NK-92 treated with Interleukin-12 subunit alpha and Interleukin-12 subunit beta, amount 100 ng/mL, for 24 hours (cell line): ENCODE measurements at places on chromosomes 12 and 14.

GRCh38 chr12:2540535-2540941 is 254.2 kb upstream of the FKBP4 start:
- no peak for DNase-seq

DNA sequence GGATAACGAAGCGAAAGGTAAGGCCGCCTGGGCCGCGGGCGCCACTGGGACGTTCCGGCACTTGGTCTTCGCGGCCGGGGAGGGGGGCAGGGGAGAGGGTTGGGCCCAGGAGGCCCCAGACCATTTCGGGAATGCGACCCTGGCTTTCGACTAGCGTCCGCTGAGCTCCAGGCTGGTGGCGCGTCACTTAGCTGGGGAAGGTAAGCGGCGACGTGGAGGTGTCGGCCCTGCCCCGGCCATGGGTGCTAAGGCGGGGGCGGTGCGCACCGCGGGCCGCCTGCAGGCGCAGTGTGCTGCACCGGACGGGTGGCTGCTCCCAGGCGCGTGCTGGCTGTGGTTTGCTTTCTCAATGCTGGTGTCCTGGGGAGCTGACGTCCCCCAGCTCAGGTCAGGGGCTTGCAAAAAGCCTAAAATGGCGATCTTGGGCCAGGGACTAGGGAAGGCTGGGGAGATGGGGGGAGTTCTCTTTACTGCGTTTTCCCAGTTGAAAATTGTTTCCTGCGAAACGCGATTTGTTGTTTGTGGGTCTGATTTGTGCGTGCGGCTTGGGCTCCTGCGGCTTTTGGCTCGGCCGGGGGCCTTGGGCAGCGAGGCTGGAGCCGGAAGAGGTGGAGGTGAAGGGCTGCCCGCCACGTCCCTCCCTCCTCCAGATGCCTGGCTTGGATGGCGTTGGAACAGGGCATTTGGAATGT is 1.2 kb downstream of the HOXC10 start:
- no peak for DNase-seq

- DNase-seq: no peak
Observed at GRCh38 chr14:103928011-103928890, at the start of gene TDRD9. Gene TDRD9, plus strand, starts transcription at chr14:103928456. Its CDS starts 54 bp downstream, at chr14:103928510.

DNA sequence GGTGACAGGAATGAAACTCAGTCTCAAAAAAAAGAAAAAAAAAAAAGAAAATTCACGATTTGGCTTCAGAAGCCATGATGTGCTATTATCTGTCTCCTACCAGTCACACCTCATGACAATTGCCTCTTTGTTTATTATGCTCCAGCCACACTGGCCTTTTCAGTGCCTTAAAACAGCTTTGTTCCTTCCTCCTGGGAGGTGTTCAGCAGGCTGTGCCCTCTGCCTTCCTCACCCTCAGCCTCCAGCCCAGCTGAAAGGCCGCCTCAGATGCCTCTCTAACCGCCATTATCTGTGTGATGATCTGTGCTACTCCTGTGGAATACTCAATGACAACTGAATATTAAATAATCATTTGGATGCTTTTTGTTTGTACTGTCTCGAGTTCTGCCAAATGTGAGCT is 8.6 kb upstream of the ARPC3 start:
- no peak for DNase-seq

GRCh38 chr12:110333201-110333600 is 52.2 kb downstream of the ATP2A2 start:
- no peak for DNase-seq

DNA sequence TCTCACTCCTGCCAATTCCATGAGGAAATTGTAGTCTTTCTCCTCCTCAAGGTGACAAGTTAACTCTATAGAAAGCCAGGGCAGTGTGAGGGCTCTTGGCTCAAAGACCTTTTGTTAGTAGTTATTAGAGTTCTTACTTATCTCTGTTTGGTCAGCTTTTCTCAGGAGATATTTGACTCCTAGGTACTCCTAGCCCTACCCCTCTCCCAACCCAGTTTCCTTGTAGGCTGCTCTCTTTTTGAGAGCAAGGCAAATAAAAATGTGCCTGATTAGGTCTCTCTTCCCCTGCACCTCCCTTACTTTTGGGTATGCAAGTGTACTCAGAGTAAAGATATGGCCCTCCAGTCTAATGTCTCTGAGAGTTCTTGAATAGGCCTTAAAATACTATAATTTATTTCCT is 23.8 kb downstream of the BTG1 start:
- DNase-seq: no peak

GRCh38 chr12:3352230-3352629 is 138.8 kb upstream of the PRMT8 start:
- DNase-seq: no peak

GRCh38 chr12:44246482-44247105 is 410.7 kb downstream of the TMEM117 start:
- no peak for DNase-seq

DNA sequence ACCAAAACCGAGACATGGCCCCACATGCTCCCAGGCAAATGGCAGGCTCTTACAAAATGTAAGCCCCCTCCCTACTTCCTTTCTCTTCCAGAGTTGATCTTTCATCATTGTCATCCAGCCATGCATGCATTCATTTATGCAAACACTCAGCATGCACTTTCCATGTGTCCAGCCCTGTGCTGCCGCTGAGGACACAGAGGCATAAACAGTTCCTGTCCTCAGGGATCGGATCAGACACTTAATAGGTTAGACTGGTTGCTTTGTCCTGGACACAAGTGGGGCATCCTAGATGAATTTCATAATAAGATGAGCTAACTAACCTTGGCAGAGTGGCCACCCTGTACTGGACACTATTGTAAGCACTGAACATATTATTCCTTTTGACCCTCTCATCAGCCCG is 23.1 kb downstream of the PRIMA1 start:
- DNase-seq: no peak

DNA sequence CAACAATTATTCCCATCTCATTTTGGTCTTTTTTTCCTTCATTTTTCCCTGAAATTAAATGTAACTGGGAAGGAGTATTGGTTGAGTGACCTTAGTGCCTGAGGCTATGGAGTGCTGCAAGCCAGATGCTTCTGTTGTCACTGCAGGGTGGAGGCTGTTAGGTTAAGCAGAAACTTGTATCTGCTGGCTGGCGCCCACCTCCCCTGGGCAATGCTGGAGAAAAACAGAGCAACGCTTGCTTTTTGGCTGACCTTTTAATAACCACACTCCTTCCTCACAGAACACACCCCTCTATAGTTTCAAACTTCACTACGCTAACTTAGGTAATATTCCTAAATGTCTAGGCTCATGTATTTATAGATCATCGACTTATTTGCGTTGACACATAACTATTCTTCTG is 583.5 kb upstream of the NOVA1 start:
- DNase-seq: no peak

DNA sequence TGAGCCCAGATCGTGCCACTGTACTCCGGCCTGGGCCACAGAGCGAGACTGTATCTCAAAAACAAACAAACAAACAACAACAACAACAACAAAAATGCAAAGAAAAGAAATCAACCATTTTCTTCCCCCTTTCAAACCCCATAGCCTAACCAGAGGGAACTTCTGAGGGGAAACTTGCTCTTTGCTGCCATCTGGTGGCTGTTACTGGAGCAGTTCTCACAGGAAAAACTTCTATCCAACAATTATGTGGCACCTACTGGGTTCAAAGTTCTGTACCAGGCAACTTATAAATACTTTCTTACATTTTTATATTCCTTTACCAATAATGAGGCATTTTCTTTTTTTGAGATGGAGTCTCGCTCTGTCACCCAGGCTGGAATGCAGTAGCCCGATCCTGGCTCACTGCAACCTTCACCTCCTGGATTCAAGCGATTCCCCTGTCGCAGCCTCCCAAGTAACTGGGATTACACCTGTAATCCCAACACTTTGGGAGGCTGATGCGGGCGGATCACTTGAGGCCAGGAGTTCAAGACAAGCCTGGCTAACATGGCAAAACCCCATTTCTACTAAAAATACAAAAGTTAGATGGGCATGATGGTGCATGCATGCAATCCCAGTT is 50.9 kb upstream of the BICDL1 start:
- peak; percentile 2 for DNase-seq

GRCh38 chr12:71558445-71558844 is 105.2 kb downstream of the ZFC3H1 start:
- DNase-seq: no peak

GRCh38 chr14:75216427-75217006 is 40.1 kb upstream of the TMED10 start:
- DNase-seq: no peak

GRCh38 chr12:56243731-56244181 is 13.9 kb downstream of the SLC39A5 start:
- DNase-seq: no peak

DNA sequence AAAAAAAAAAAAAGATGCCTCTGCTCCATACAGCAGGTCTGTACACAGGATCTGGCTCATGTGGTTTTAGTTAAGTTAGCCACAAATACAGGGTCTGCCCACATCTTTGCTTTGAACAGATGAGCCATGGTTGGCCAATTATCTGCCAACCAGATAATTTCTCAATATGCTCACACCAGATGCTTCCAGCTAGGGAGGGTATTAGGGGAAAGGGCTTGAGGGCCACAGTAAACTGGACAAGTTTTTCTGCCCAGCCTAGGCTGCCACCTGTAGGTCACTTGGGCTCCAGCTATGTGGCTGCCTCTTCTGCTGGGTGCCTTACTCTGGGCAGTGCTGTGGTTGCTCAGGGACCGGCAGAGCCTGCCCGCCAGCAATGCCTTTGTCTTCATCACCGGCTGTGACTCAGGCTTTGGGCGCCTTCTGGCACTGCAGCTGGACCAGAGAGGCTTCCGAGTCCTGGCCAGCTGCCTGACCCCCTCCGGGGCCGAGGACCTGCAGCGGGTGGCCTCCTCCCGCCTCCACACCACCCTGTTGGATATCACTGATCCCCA is 776 bp downstream of the RDH5 start:
- peak; percentile 20 for DNase-seq

GRCh38 chr14:59318908-59319307 is 130.4 kb downstream of the DAAM1 start:
- DNase-seq: no peak

- no peak for DNase-seq
Observed at GRCh38 chr14:63672417-63673180, 30.9 kb upstream of the WDR89 start.

DNA sequence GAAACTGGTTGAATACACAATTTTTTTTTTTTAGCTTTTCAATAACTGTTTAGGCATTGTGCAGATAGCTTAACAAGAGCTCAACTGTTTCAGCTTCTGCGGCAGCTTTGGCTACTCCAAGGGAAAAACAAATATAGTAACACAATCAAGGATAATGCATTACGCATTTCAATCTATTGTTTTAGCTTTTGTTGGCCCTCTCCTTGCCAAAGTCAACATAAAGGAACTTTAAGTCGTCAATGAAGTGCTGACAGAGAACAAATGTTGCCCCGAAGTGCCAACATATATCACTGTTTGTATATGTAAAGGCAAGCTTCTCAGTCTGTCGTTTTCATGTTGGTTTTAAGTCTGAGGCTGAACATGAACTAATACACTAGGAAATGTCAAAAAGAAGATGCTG is 1087.4 kb upstream of the FLRT2 start:
- DNase-seq: no peak

DNA sequence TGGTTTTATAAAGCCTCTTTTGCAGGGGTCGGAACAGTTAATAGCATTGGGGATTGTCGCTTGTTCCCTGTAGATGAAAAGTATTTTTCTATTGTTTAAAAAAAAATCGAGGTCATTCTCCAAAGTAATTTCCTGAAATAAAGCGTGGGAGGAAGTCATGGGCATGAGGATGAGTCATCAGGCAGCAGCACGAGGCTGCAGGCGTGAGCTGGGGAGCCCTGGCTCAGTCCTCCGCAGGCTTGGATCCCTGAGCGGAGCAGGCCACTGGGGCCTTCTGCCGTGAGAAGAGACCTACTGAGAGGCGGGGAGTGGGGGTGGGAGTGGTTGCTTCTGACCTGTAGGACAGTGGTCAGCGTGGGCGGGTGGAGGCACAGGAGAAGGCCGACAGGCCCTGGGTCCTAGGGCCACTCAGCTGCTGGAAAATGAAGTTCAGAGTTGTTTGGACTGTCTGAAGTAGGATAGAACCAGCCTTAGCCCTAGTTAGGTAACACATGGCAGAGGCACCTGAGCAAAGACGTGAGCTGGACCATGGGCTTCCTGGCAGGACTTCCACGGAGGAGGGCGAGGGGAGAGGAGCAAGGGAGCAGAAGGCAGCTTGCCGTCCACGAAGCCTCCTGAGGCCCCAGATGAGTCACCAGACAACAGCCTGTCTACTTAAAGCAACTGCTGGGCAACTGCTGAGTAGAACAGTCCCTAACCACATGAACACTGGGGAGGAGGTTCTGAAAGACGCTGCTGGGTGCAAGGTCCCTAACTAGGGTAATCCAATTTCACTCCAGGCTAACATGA is 21.1 kb upstream of the LGALS3 start:
- no peak for DNase-seq

DNA sequence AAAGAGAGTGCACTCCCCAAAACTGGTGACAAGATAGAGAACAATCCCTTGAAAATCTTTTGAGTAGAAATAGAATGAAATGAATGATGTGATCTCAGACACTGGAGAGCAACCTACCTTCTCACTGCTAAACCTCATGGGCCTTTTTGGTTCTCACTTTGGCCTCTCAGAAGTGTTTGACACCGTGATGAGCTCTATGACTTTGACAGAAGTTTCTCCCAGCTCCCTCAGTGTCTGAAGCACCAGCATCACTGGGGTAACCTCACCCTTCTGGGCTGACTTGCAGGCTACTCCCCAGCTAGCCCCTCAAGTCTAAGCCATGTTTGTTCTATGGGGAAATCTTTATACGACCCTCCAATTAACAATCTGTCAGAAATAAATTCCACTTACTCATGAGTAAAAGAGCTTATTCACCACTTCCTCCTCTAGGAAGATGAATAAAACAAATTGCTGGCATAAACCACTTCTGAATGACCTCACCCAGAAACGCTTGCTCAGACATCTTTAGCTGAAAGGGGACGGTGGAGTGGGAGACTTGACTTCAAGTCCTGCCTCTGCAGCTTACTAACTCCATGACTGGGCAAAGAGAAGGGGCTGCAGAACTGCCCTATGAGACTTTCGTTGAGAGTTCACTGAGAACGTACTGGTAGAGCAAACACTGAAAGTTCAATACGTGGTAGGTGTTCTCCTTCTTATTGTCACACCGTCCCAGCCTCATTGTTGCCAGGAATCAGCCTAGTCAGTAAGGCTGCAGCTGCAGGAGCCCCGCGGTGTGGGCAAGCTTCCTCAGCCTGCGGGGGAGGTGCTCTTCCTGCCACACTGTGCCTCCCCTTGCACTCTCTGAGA is 46.5 kb downstream of the ST8SIA1 start:
- DNase-seq: no peak

GRCh38 chr14:104403421-104404220 is 175.9 kb upstream of the C14orf180 start:
- DNase-seq: no peak

DNA sequence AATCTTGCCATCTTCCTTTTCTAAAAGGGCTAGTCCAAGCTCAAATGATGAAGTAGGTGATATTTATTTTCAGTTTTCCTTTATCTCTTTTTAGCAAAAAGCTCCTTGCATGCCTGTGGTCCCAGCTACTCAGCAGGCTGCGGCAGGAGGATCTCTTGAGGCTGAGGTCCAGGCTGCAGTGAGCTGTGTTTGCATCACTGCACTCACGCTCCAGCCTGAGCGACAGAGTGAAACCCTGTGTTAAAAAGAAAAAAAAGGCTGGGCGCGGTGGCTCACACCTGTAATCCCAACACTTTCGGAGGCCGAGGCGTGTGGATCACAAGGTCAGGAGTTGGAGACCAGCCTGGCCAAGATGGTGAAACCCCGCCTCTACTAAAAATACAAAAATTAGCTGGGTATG is 5.0 kb downstream of the TMEM116 start:
- no peak for DNase-seq
